Small intestine (tissue), 16 donors: ENCODE measurements at places on chromosomes 6 and 20. TPM values are rescaled to one million over a fixed set of nuclear protein-coding genes. Genes with fewer than 3 reads are reported as not detected.
A peak's percentile ranks its signal among the peaks of the same experiment; 100 is the strongest.

GRCh38 chr6:34951731-34952130, 62.7 kb downstream of the ANKS1A start:
- DNase-seq = no peak
- no peak overlapping the region for H3K27ac ChIP-seq
- H3K4me1 ChIP-seq = no peaks in the 10 kb centered on the region

- no peak for DNase-seq
- no peak overlapping the region for H3K27ac ChIP-seq
- H3K36me3 ChIP-seq = no peaks in the 10 kb centered on the region
- H3K4me1 ChIP-seq = no peaks in the 10 kb centered on the region
- H3K27me3 ChIP-seq = no peaks in the 10 kb centered on the region
- no peak overlapping the region for H3K4me3 ChIP-seq
Observed at GRCh38 chr20:50238081-50238800, 47.6 kb downstream of the CEBPB start.

DNA sequence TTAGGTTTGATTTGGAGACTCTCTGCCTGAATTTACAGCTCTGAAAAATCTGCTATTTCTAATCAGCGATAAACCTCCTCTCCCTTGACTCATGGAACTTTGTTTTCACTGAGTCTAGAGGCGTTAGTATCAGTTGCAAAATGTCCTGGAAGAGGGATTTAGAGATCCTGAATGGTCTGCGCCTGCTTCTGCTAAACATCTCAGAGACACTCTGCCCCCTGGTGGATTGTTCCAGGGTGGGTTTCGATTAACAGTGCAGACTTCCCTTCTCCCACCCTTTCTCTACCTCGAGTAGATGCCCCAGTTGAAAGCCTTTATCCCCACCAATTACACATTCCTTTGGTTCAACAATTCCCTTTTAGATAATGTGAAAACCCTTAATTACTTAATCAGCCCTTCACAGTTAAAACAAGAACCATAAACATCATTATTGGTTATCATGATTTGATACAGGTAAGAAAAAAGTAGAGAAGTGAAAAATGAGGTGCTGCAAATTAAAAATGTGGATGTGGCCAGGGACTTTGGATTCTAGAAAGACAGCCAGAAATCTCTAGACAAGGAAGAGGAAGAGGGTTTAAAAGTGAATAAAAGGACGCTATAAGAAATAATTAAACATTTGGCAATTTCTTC, 5.5 kb downstream of the HTR1B start:
- no peak overlapping the region for H3K27ac ChIP-seq
- no peak overlapping the region for H3K4me3 ChIP-seq
- peaks cover 14% of the 10 kb centered on the region for H3K27me3 ChIP-seq
- DNase-seq = peak; percentile 55
- no peaks in the 10 kb centered on the region for H3K36me3 ChIP-seq

DNA sequence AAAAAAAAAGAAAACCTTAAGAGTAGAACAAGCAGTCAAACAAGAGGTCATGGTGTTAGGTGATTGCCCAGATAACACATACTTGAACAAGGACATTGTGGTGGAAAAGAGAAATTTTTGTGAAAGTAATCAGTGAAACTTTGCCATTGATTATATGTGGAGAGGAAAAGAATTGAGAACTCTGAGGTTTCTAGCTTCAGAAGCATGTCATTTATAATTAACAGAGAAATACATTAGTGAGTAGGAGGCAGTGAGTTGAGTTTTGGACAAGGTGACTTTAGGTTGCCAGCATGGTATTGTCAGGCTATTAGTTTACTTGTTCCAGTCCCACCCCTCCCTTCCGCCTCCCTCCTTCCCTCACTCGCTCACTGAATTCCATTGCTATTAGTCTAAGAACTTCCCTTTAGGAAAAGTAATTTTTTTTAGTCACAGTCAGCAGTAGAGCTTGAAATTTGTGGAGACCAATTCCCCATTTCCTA, 17.2 kb downstream of the TAB2 start:
- H3K27ac ChIP-seq = no peak overlapping the region
- H3K27me3 ChIP-seq = no peaks in the 10 kb centered on the region
- no peaks in the 10 kb centered on the region for H3K36me3 ChIP-seq

- peaks cover 51% of the 10 kb centered on the region for H3K4me1 ChIP-seq
- H3K36me3 ChIP-seq = no peaks in the 10 kb centered on the region
- H3K27ac ChIP-seq = peak overlapping the region; percentile 89
- DNase-seq = peak; percentile 87
- no peaks in the 10 kb centered on the region for H3K27me3 ChIP-seq
- H3K4me3 ChIP-seq = no peak overlapping the region
Observed at GRCh38 chr20:44460795-44461141, 14.9 kb upstream of the TTPAL start.

CCN6 gene
- not detected for polyA plus RNA-seq

CLIC5 gene
- 24.0 TPM for polyA plus RNA-seq
